ENCODE measurements at places on chromosomes 5 and 9.

- DNase-seq = no peak
Observed at GRCh38 chr5:17118631-17119030, 98.8 kb upstream of the BASP1 start.

DNA sequence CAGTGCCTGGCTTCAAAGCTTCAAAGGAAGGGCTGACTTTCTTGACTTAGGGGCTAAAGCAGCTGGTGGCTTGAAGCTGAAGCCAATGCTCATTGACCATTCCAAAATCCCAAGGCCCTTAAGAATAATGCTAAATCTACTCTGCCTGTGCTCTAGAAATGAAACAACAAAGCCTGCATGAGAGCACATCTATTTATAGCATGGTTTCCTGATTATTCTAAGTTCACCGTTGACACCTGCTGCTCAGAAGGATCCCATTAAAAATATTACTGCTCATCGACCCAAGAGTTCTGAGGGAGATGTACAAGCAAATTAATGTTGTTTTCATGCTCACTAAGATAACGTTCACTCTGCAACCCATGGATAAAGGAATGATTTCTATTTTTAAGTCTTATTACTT is 6.7 kb downstream of the TMEM174 start:
- DNase-seq = no peak

DNA sequence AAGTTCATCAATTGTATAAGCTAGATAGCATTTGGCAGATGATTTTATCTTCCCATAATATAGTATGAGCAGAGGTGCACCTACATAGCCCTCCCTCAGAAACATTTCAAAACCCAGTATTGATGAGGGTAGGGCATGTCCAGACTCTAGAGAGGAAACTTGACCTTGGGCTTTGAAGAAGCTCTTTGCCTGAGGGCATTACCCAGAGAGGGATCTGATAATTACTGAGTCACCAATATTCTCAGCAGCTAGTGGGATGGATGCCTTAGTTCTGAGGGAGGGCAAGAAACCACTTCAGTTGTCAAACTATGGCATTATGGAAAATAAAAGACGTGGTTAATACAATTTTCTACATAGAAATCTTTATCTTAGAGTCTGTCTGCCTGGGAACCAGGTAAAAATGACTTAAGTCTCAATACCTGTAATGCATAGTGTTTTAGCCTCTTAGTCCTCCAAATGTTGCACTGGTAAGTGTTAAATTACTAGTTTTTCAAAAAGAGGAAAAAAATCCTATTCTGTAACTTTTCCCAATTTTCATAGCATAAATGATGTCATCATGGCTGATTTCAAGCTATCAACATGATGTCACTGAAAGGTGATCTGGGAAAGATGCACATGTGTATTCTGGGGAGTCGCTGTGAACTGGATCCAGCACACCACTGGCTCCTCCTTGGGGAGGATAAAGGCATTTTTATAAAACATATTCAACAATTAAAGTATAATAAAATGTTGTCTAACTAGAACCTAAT is 809.0 kb downstream of the KCTD16 start:
- no peak for DNase-seq

GRCh38 chr5:172782169-172783039 is 11.4 kb upstream of the DUSP1 start:
- no peak for DNase-seq

DNA sequence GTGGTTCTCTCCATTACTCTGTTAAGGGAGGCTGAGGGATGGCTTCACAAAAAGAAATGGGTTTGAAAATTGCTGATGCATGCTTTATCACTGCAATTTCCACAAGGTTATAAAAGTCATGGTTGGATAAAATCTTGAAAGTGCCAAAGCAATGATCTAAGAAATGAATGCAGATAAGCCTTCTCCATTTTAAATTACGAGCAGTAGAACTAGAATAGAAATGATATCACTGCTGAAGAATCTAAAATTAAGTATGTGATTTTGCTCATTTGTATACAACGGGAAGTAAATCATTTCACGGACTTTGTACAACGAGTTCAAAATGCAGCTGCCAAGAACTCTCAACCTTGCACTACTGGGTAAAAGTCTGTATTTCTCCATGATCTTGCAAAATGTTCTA is 299.0 kb downstream of the PRELID2 start:
- no peak for DNase-seq

GRCh38 chr9:75852746-75853145 is 37.7 kb upstream of the PCSK5 start:
- DNase-seq = no peak

DNA sequence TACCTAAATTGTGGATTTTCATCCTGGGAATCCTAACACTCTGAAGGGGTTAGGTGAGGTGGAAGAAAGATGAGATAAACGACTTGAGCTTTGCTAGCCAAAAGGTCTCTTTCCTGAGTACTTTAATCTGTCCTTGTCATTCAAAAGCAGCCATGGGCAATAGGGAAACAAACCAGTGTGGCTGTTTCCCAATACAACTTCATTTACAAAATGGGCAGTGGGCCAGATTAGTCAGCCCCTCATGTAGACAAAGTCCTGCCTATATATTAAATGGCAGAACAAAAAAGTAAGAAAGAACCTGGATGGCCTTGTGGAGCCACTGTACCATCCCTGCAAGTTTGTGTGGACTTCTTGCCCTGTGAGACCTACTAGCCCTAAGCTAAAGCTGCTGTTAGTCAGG is 51.0 kb upstream of the NFIL3 start:
- no peak for DNase-seq

GRCh38 chr5:53969176-53969730 is 341.1 kb downstream of the ARL15 start:
- DNase-seq = no peak

DNA sequence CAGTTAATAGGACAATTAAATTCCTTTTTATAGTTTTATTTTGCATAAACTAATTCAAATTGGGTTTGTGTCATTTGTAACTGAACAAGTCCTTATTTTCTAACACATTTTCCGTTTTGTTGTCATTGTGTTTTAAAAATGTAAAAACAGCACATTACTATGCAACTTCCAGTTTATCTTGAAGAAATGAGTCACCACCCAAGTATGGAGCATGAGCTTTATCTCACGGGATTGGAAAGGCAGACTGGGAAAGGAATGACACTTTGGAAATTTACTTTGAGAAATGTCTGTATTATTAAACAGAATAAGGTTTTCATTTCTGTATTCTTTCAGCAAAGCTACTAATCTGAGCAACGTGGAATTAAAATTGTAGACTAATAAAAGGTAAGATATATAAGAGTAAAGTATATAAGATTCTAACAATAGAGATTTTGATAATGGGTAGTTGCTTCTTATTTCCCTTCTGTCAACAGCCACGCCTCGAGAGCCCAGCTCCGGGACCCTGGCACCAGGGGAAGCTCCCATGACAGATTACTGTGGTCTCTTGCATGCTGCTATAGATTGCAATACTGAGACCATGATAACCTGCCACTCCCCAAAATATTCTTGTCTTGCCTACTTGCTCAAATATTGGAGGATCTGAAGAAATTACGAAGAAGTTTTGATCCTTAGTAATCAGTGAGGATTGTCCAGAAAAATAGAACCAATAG is 433.1 kb downstream of the CHSY3 start:
- DNase-seq = no peak

Measured in T-cell (primary cell).